ENCODE measurements at places on chromosomes 5 and 9.

GRCh38 chr9:89442981-89443814 lies 54.7 kb downstream of the SEMA4D start:
- DNase-seq: no peak

- DNase-seq: no peak
Observed at GRCh38 chr5:143243103-143243502, 160.4 kb downstream of the NR3C1 start.

- no peak for DNase-seq
Observed at GRCh38 chr9:37905776-37906175, 1.8 kb upstream of the SLC25A51 start.

DNA sequence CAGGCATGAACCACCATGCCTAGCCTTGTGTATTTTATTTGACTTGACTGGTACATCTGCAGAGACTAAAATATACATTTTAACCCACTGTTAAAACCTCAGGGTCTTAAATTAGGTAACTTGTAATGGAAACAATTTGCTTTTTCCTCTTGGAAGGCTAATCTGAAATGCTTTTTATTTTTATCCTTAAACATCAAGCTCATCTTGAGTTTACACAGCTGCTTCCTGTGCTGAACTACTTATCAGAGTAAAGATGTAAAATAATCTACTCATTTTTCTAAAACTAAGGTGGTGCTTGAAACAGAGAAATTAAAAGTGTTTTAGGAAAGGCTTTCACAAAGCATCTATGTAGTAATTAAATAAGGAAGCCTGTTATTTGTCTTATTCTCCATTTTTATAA lies 144.1 kb downstream of the ENTREP1 start:
- DNase-seq: no peak

- DNase-seq: no peak
Observed at GRCh38 chr5:16970826-16971225, 34.7 kb upstream of the MYO10 start.

GRCh38 chr5:107373549-107374263 lies 297.0 kb downstream of the EFNA5 start:
- no peak for DNase-seq

GRCh38 chr5:136115183-136115865 lies 17.3 kb upstream of the SMAD5 start:
- no peak for DNase-seq

- no peak for DNase-seq
Observed at GRCh38 chr5:91632871-91633270, 249.8 kb upstream of the ARRDC3 start.

DNA sequence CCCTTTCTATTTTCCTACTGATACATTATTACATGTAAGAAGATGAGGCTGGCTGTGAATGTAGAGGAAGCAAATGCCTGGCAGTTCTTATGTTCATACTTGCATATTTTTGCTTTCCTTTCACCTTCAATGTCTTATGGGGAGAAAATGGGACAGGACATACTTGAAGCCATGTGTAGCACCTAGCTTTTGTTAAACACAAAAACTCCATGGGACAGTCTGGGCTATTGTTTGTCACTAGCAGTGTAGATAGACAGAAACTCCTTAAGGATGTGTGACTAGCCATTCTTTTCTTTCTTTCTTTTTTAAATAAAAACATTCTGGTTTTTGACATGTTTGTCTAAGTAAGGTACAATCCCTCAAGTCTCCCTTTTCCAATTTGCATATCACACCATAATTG lies 122.7 kb downstream of the ARL15 start:
- DNase-seq: no peak

DNA sequence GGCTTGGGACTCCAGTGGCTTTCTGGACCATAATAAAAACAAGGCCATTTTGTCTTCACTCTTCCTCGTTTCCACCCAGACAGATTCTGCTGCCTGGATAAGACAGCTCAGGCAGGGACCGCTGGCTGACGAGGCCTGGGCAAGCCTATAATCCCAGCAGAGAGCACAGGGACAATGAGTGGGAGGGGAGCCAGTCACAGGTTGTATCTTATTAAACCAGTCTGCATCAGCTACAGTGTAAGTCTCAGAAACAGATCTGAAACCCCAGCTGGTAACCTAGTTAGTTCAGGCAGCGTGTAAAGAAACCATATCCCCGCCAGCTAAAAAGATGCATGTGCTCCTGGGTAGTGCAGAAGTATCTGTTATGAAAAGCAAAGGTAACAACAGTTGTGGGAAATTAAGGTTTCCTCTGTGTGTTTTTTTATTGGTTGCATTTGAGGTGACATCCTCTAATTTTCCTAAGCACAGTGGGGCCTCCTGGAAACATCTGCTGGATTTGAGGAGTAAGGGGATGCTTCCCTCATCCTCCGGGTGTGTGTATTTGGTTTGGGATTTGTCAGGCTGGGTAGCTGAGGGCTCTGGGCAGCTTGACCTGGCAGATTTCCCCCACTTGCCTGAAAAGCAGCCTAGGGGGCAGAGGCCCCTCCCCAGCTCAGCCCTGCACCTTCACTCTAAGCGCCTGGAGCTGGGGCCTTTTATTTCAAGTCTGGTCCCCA lies 15.2 kb upstream of the TAL2 start:
- no peak for DNase-seq

- DNase-seq: no peak
Observed at GRCh38 chr5:76084496-76085242, 1.5 kb downstream of the SV2C start.

- DNase-seq: no peak
Observed at GRCh38 chr5:53416144-53416738, 64.2 kb upstream of the FST start.

GRCh38 chr5:36300927-36301540 lies 668 bp downstream of the RANBP3L start:
- no peak for DNase-seq

DNA sequence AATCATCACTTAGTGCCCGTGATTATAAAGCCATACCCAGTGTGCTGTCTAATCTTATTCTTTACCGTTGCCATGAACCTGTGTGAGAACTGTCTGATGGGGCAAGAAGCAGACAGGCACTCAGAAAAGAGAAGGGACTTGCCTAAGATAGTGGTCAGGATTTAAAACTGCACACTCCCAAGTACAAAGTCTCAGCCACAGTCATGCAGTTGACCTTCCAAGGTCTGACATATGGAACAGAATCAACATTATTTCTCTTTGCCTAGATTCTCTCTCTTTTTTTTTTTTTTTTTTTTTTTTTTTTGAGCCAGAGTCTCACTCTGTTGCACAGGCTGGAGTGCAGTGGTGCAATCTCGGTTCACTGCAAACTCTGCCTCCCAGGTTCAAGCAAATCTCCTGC lies 1.9 kb upstream of the PPP2CA start:
- no peak for DNase-seq

- no peak for DNase-seq
Observed at GRCh38 chr9:13189362-13189761, 90.1 kb downstream of the MPDZ start.

DNA sequence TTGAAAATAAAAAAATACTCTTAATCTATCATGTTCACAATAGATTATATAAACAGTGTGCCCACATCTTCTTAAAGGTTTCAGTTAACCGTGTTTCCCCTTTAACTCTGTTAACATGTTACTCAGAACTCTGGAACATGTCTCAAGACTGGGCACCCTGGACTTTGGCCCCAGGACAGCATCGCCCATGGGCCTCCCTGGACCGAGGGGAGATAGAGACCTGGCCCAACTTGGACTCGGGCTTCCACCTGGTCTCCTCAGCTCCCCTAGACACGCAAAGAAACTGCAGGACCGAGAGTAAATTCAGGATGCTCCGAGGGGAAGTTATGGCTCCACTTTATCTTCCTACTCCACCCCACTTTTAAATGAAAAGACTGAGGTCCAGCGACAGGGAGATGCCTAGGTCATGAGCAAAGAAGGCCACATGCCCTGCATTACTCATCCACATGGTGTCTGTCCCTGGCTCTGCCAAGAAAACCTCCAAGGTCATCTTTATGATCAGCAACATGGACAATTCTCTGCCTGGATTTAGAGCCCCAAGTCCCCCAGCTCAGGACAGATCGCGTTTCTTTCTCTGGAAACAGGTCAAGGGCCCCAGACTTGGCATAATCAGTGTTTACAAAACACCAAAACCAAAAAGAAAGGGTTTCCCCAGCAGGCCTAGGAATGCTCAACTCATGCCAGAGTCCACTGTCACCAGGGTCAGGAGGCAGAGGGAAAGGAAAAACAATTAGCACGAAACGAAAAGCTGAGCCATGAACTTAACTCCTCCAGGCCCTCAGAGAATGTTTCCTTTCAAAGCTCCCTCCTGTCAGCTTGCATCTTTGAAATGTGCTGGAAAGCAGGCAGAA lies 17.4 kb downstream of the GPX3 start:
- no peak for DNase-seq

DNA sequence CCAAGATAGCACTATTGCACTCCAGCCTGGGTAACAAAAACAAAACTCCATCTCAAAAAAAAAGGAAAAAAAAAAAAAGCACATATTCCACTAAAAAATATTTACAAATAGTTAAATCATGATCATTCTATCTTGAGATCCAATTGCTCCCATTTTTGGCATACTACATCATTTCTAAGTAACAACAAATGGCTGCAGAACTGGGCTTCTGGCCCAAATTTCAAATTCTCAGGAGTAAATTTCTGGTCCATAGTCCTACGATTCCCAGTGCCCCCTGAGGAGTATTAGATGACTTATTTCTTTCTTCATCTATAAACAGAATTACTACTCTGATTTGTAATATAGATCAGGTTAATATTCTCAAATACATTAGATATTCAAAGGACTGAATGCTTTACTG lies 62.1 kb downstream of the CEMIP2 start:
- no peak for DNase-seq

GRCh38 chr9:77290373-77290772 lies 113.0 kb downstream of the VPS13A start:
- DNase-seq: no peak

- no peak for DNase-seq
Observed at GRCh38 chr5:6649681-6650080, 16.4 kb downstream of the SRD5A1 start.

GRCh38 chr9:99193466-99193821 lies 28.3 kb downstream of the ALG2 start:
- DNase-seq: no peak

DNA sequence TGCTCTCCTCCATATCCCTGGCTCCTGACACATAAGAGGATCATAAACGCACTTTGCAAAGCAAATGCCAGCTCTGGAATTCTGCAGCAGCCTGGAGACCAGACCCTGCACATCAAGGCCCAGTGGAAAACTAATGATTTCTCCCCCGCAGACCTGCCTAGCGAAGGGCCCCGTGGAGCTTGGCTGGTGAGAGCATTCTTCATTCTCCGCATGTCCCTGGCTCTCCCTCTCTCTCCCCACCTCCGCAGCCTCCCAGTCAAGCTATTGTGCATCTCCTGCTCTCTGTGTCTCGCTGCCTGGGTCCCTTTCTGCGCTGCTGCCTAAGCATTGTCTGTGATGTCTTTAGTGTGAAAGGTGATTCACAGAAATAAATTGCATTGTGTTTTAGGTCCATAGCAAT lies 46.7 kb downstream of the GRIA1 start:
- no peak for DNase-seq

GRCh38 chr5:67263656-67264408 lies 67.2 kb upstream of the CD180 start:
- DNase-seq: no peak

DNA sequence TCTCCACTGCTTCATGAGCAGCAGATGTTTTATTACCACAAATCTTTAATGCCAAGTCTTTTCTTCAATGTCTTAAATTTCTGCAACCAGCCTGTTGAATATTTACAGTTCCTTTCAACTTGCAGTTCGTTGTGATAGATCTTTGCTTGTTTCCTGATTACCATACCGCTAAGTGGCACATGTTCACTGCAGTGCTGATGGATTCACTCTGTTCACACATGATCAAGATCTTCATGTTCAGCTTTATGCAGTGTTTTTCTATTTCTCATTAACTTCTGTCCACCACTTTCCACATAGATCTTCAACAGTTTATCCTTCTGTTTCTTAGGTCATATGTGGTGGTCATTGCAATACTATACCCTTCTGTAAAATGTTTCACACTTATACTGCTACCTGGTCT lies 280.6 kb downstream of the EPB41L4A start:
- no peak for DNase-seq

- no peak for DNase-seq
Observed at GRCh38 chr5:91179018-91179417, 204.1 kb downstream of the ARRDC3 start.

DNA sequence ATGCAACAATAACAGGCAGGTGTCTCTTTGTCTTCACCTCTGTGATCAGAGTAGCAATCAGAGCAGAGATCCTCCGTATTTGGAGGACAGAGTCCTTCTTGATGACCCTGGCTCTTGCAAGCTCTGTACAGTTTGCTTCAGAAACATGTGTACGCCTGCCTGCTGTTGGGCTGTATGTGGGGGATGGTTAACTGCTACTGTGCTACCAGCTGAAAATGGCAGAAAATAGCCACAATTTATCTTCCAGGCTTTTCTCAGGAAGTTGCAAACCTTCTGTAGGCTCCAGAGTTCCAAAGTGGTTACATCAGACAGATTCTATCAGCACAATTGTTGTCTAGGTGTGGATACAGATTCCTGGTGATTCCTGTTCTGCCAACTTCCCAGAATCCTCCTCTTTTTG lies 35.5 kb downstream of the DDX46 start:
- DNase-seq: no peak

- DNase-seq: no peak
Observed at GRCh38 chr5:111774525-111774924, 17.5 kb upstream of the NREP start.

DNA sequence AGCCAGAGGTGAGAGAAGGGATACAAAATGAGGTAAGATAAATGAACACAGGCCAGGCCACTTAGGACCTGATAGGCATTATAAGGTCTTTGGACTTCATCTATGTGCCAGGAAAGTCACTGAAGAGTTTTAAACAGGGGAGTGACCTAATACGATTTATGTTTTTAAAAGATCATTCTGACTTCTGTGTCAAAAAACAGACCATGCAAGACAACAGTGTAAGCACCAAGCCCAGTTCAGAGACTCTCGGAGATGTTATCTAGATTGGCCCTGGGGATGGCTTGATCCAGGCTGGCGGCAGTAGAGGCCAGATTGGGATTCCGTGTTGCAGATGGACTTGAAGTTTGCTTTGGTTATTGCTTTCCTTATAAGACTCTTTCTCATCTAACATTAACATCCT lies 43.0 kb upstream of the DPYSL3 start:
- no peak for DNase-seq
